Thoracic aorta (tissue), 2 donors: ENCODE measurements at places on chromosomes 6 and 20.
A peak's percentile ranks its signal among the peaks of the same experiment; 100 is the strongest.

DNA sequence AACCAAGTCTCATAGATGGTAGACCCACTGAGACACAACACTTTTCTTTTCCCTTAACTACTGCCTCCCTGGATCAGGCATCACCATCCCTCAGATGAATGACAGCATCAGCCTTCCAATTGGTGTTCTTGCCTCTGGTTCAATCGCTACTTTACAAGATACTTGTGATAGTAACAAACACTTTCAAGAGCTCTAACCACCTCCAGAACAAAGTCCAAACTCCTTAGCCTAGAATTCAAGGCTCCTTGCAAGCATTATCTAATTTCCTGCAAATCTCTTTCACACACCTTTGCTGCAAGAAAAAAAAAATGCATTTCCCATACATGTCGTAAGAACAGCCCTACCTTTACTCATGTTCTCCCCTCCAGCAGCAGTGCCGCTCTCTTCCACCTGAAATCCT, 33.1 kb downstream of the RALGAPA2 start:
- H3K4me3 ChIP-seq: no peak overlapping the region
- H3K27ac ChIP-seq: no peak overlapping the region
- H3K4me1 ChIP-seq: no peaks in the 10 kb centered on the region
- H3K27me3 ChIP-seq: no peaks in the 10 kb centered on the region
- H3K36me3 ChIP-seq: no peaks in the 10 kb centered on the region

GRCh38 chr6:40822619-40823018, 216.4 kb downstream of the UNC5CL start:
- H3K36me3 ChIP-seq: no peaks in the 10 kb centered on the region
- no peak overlapping the region for H3K4me3 ChIP-seq
- H3K27me3 ChIP-seq: no peaks in the 10 kb centered on the region
- H3K27ac ChIP-seq: no peak overlapping the region
- no peaks in the 10 kb centered on the region for H3K4me1 ChIP-seq

DNA sequence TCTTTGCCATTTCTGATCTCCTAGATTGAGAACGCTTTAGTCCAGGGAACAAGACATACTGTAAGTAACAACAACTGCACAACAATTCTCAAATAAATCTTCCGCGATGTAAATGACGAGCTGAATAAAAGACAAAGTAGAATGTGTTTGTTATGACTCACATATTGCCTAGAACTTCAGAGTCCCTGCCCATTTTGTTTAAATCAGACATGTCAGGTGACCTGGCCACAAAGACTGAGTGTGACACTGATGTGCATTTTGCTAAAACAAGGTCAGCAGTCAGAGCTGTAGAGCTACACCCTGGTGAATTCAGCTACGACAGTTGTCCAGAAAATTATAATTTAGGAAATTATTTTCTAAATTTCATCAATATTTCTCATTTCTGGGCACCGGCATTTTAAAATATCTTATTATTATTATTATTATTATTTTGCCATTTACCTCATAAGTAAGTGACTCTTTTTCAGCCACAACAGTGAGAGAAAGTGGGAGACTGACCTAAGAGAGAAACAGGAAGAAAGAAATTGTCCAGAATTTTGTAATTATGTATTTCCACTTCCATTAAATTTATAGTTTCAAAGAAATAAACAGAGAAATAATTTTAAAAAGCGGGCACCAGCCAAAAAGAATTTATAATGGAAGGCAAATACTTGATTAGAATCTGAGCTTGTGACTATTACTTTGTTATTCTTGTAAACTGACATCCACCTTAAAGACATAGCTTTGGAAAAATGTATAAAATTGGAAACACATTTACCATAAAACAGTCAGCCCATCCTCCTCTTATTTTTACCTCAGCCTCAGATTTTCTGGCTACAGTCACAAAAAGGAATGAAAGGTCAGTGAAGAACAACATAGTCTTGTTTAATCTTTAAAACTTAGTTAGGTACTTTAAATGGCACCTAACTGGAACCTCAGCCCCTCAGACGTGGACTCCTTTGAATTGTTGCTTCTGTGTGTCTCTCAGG, 157.0 kb upstream of the CITED2 start:
- H3K27ac ChIP-seq: no peak overlapping the region
- DNase-seq: no peak
- no peaks in the 10 kb centered on the region for H3K36me3 ChIP-seq
- no peak overlapping the region for H3K4me3 ChIP-seq
- H3K4me1 ChIP-seq: peaks cover 23% of the 10 kb centered on the region
- no peaks in the 10 kb centered on the region for H3K27me3 ChIP-seq

DNA sequence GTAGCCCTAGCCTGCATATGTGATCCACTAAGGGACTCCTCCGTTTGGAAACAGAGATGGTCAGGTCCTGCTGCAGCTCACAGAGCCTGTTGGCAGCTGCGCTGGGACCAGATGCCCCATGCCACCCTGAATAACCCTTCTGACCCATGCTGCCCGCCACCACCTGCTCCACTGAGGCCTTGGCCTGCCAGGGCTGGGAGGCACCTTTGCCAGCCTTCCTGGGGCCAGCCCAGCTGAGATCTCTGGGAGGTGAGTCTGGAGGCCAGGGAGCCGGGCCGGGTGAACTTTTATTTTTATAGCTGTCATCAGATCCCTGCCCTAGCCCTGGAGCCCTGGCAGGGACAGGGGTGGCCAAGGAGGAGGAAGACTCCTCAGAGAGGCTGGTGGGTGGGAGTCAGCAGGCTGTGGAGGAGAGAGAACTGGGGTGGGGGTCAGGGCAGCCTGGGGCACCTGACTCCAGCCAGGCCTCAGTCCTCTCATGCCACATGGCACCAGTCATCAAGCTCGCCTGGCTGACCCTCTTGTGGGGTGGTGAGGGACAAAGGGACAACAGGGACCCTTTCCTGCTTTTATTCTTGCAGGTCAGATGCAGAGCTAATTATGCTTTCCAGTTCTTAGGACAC, 10.0 kb downstream of the CEBPB start:
- H3K36me3 ChIP-seq: no peaks in the 10 kb centered on the region
- no peak for DNase-seq
- H3K4me3 ChIP-seq: no peak overlapping the region
- peaks cover 5% of the 10 kb centered on the region for H3K4me1 ChIP-seq
- H3K27me3 ChIP-seq: no peaks in the 10 kb centered on the region
- no peak overlapping the region for H3K27ac ChIP-seq

DNA sequence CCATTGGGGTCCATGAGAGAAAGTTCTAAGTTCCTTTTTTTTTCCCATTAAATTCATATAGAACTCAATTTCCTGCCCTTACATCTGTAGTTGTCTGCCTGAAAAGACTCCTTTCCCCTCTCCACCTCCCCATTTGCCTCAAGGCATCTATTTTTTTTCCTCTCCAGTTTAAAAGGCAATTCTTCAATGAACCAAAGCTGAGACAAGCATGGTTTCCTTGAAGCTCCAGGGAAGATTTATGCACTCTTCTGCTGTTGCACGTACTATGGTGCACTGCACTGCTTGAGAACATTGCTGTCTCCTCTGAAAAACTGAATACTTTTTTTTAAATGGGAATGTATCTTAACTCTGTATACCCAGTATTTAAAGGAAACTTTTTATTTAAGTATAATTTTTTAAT, 465.2 kb downstream of the CD83 start:
- no peak overlapping the region for H3K27ac ChIP-seq
- no peaks in the 10 kb centered on the region for H3K36me3 ChIP-seq
- H3K4me3 ChIP-seq: no peak overlapping the region
- no peaks in the 10 kb centered on the region for H3K27me3 ChIP-seq
- no peaks in the 10 kb centered on the region for H3K4me1 ChIP-seq

DNA sequence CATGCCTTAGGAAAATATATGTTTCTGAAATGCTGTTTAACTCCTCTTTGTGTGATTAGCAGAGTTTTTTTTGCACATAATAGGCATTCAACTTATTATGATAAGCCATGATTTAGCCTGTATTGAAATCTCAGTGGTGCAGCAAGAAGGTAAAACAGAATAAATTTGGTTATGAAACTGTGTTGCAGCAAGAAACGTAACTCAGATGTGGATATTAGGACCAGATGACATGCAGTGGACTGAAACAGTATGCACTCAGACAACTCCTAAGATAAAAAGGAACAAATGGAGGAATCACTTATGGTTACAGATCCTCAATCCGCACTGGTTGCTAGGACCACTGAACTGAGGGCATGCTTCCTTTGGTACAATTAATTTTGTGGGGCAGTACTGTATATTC, 254.2 kb upstream of the HSF2 start:
- no peak overlapping the region for H3K27ac ChIP-seq
- no peak overlapping the region for H3K4me3 ChIP-seq
- H3K4me1 ChIP-seq: no peaks in the 10 kb centered on the region
- no peak for DNase-seq
- no peaks in the 10 kb centered on the region for H3K36me3 ChIP-seq

DNA sequence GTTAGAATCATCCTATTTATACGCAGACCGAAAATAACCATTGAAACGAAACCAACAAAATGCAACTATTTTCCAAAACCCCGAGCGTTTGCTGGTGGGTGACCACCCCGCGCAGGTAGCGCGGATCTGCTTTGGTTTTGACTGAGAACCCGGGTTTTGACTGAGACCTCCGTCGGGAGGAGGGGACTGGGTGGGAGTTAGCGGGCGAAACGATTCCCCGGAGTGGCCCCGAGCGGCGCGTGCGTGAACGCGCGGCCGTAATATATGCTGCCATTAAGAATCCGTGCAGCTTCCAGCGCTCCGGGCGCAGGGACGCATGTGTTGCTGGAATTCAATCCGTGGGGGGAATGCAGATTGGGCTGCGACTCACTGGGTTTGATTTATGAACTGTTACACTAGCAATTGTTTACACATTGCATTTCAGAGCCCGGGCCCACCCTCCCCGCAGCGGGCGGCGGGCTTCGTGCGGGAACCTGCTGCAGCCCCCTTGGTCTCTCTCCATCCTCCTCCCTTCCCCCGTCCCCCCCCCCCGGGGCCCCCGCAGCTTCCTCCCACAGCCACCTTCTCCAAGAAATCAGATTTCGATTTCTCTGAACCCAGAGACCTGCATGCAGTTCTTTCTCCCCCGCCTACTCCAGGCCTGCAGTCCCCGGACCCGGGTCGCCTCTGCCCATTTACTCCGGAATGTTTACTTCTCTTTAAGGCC, 9.9 kb downstream of the NRN1 start:
- H3K36me3 ChIP-seq: no peaks in the 10 kb centered on the region
- H3K4me1 ChIP-seq: peaks cover 34% of the 10 kb centered on the region
- no peak for DNase-seq
- peak overlapping the region; percentile 85 for H3K4me3 ChIP-seq
